ENCODE measurements at places on chromosomes 2 and 18.

DNA sequence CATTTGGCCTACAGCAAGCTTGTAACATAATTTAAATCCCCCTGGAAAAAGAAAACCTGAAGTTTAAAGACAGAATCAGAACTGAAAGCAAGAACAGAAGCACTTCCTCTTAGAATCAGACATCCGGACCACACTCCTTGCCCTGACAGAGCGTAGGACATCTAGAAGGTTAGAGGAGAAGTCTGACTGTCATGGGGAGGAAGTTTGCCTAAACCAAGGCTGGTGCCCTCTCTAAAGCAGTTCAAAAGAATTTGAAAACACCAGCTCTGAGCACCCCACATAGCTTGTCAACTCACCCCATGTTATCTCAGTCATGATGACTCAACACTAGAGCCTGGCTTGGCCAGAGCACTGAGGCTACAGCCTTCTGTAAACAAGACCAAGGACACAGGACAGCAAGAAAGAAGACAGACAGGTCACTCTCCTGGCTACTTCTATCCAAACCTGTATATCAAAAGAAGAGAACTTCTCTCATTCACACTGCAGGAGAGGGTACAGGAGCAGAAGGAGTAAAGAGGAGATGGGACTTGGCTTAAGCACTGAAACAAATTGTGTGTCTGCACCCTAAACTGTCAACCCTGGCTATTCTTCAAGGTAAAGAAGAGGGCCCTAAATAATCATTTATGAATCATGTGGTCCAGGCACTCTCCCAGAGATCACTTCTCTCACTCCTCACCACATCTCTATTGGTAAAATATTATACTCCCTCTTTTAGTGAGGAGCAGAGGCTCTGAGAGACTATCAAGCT, 198.6 kb downstream of the MEMO1 start:
- no peak for DNase-seq

DNA sequence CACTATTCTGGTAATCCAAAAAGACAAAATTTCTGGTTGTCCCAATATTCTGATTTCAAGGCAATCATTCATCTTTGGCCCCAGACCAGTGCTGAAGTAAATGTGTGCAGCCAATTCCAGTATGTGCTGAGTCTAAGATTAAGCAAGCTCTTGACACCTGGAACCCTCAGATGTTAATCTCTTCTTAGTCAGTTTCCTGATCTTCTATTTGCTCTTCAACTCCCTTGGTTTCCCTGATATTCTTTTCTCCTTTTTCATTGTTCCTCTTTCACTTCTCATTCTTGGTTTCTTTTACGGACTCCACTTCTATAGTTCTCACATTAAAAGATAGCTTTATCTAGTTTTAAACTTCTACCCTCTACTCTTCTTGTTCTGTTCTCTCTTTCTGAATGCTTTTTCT, 445.7 kb upstream of the FANCL start:
- no peak for DNase-seq

- DNase-seq = no peak
Observed at GRCh38 chr18:11654736-11655605, 34.1 kb upstream of the GNAL start.

GRCh38 chr2:101003278-101003775, 1.2 kb downstream of the RPL31 start:
- DNase-seq = no peak

DNA sequence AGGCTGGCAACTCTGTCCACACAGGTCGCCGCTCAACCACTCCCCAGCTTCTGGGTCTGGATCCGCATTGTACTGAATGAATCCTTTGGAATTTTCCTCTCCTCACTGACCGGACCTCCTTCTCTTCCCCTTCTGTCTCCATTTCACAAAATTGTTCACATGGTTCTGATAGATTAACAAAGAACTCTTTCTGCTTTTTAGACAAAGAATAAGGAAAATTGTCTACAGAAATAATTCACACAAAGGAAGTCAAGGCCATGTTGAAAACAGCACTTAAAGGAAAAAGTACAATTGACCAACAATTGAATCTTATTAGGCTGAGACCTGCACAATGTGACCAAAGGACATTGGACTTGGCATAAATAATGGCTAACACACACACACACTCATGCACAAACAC, 73.6 kb upstream of the GLI2 start:
- DNase-seq = no peak

- DNase-seq = no peak
Observed at GRCh38 chr2:182426082-182426917, 536 bp downstream of the PDE1A start.

GRCh38 chr2:104793966-104794365, 59.9 kb upstream of the POU3F3 start:
- DNase-seq = no peak

DNA sequence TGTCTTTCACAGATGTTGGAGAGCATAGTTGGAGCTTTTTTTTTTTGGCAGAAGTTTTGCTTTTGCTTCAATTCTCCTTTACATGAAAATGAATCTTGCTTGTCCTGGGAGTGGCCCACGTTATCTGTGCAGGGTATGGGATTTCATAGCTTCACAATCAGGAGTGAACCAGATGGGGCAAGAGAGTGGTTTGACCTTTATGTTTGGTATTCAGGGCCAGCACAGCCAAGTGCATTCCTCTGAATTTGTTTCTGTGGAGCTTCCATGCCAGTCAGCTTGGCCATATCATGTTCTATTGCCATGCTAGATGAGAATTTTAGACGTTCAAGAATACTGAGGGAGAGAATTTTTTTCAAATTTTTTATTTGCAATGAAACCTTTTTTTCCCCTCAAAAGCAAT, 116.6 kb downstream of the PRPF40A start:
- no peak for DNase-seq

- no peak for DNase-seq
Observed at GRCh38 chr2:203492965-203493364, 42.1 kb downstream of the RAPH1 start.

- DNase-seq = no peak
Observed at GRCh38 chr18:31678425-31678824, 6.0 kb downstream of the B4GALT6 start.

DNA sequence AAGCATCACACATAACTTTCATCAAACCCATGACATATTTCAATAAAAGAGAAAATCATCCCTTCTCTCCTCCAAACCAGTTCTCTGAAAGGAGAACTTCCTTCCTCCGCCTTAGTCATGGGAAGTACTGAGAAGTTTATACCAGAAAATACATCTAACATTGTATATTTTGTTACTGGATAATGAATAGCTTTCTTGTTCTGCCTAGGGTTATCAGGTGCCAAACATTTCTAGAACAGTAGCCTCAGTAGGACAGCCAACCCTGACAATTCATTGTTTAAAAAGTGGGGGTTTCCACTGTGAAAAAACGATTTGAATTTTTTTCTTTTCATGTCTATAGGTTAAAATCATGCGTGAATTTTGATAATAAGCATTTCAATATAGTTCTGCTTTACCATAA, 16.0 kb upstream of the DAW1 start:
- DNase-seq = no peak

- DNase-seq = no peak
Observed at GRCh38 chr2:81260320-81260719, 955.8 kb upstream of the LRRTM1 start.

DNA sequence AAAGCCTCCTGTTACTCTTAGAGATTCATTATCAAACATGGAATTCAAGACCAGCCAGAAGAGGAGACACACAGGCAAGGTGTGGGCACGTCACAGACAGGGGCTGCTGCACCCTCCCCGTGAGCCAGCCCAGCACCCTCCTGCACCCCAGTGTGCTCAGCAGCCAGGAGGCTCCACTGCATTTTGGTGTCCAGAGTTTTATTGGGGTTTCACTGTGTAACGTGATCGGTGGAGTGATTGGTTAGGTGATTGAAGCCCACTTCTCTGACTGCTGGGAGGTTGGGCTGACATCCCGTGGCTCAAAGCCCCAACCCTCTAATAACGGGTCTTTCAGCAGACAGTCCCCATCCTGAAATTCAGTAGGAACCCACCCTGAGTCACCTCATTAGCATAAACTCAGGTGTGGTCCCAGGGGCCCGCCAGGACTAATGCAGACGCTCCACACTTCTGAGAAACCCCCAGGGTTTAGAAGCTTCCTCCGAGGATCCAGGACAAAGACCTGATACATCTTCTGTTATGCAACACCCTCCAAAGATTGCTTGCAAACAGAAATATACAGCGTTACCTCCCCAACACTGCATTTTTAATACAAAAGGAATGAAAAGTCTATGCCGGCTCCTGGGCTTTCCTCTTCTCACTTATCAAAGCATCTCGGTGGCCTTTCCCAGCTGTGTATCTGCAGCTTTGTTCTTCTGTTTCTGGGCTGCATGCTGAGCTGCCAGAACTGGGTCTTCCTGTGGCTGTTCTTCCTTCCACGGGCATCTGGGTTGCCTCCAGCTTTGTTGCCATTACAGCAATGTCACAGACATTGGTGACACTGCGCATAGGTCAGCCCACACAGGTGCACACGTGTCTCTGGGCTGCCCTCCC, 43.7 kb upstream of the SNED1 start:
- DNase-seq = no peak

- no peak for DNase-seq
Observed at GRCh38 chr2:50754514-50754913, 277.4 kb downstream of the NRXN1 start.

GRCh38 chr18:9683418-9684396, 24.4 kb upstream of the RAB31 start:
- peak; percentile 47 for DNase-seq

Data from SHP77 treated with DMSO at 0.1 percent for 48 hours (cell line).